ENCODE measurements at places on chromosomes 12 and 14. TPM values are rescaled to one million over a fixed set of nuclear protein-coding genes. Genes with fewer than 3 reads are reported as not detected.
A peak's percentile ranks its signal among the peaks of the same experiment; 100 is the strongest.

- no peak for DNase-seq
Observed at GRCh38 chr14:57254884-57255283, 13.8 kb downstream of the EXOC5 start.

GRCh38 chr14:77897374-77897773, 97.5 kb downstream of the ADCK1 start:
- DNase-seq = no peak

DNA sequence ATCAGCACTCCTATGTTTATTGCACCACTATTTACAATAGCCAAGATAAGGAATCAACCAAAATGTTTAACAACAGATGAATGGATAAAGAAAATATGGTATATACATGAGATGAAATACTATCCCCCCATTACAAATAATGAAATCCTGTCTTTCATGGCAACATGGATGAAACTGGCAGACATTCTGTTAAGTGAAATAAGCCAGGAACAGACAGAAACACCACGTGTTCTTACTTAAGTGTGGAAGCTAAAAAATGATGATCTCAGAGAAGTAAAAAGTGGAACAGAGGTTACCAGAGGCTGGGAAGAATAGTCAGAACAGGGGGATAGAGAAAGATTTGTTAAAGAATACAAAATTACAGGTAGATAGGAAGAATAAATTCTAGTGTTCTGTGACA, 113.7 kb upstream of the MDM1 start:
- DNase-seq = no peak

GRCh38 chr12:6452944-6453630, 1.2 kb downstream of the TAPBPL start:
- DNase-seq = no peak

DNA sequence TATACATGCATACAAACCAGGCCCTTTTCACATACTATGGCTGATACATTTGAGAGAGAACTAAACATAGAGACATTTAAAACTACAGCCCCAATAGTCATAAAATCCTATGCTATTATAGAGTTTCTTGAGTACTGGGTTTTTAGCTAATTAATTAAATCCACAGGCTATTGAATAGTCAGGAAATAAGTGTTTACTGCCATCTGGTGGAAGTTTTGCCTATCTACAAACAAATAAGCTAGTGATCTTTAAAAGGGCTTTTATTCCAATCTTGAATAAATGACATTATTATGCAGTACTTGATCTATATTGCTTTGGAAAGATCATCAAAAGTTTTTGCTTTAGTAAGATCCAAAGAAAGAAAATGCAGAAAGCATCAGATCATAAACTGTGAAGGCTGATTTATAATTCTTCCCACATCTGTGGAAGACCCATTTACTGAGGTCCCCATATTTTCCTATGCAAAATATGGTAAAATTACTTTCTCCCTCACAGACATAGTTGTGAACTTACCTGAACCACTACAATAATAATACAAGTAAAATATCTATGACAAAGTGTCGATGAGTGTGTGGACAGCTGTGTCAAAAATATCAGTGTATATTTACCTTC, 131.3 kb downstream of the ITPR2 start:
- DNase-seq = peak; percentile 24

FAM186B gene
- not detected for polyA plus RNA-seq

CAPZA3 gene
- not detected for polyA plus RNA-seq

YLPM1 gene
- polyA plus RNA-seq = 6.2 TPM

RNF212B gene
- polyA plus RNA-seq = not detected

ACSS3 gene
- polyA plus RNA-seq = 0.09 TPM

GPR135 gene
- not detected for polyA plus RNA-seq

TAS2R50 gene
- 0.27 TPM for polyA plus RNA-seq

- DNase-seq = no peak
Observed at GRCh38 chr12:49032679-49033447, 14.3 kb upstream of the PRKAG1 start.

- DNase-seq = no peak
Observed at GRCh38 chr14:77175843-77176242, 5.8 kb upstream of the TMEM63C start.

- DNase-seq = no peak
Observed at GRCh38 chr12:19243551-19243950, 114.0 kb downstream of the PLEKHA5 start.

EML5 gene
- not detected for polyA plus RNA-seq

DNA sequence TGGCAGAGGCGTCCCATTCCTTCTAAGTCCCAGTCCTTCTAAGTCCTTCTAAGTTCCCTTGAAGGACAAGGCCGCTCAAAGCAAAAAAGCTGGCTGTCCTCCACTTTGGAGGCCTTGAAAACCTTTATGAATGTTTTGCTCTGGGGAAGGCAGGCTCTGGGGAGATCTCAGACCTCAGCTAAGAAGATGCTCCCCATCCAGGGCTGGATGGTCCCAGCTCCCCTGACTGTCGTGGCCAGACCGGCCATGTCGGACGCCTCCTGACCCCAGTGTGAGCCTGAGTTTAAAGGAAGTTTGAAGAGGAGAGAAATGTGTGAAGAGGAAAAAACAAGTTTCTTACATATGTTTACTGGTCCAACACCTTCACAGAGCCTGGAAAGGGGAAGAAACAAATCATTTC, 5.9 kb downstream of the KRT84 start:
- DNase-seq = no peak

DNA sequence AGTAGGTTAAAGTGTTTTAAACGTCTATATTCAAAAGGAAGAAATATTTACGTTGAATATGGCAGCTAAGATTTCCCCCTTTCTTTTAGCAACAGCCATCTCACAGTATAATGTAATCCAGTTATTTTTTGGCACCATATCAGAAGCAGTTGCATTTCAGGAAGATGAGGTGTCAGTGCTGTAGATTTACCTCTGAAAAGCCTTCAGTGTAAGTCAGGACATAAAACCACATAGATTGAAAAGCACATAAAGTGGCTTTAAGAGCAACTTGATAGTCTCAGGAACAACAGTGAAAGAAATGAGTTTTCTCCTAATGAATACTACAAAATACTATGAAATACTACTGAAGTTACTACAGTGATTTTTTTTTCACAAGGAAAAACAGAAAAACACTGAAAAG, 6.9 kb downstream of the MLH3 start:
- no peak for DNase-seq

GRCh38 chr12:2294651-2295475, 242.1 kb downstream of the CACNA1C start:
- peak; percentile 99 for DNase-seq

GPR162 gene
- 78.1 TPM for polyA plus RNA-seq

DNA sequence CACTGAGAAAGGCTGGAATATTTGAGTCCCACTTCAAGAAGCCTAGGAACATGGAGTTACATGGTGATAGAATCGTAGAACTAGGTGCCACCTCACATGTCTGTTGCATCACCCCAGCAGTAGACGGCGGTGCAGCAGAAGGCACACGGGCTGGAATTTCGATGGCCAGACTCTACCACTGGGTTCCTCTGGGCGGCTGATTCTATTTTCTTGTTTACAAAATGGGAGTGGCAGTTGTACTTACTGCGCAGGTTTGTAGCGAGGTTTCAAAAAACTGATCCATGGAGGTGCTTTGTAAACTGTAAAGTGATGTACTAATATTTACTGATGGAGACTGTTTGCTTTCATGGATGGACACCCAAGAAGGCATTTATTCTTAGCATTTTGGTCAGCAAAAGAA, 45.7 kb downstream of the WDR20 start:
- DNase-seq = no peak

GRCh38 chr12:31444736-31445135, 118.8 kb upstream of the SINHCAF start:
- DNase-seq = no peak

TAS2R42 gene
- polyA plus RNA-seq = not detected

- no peak for DNase-seq
Observed at GRCh38 chr12:69685810-69686209, 13.3 kb downstream of the BEST3 start.

DNA sequence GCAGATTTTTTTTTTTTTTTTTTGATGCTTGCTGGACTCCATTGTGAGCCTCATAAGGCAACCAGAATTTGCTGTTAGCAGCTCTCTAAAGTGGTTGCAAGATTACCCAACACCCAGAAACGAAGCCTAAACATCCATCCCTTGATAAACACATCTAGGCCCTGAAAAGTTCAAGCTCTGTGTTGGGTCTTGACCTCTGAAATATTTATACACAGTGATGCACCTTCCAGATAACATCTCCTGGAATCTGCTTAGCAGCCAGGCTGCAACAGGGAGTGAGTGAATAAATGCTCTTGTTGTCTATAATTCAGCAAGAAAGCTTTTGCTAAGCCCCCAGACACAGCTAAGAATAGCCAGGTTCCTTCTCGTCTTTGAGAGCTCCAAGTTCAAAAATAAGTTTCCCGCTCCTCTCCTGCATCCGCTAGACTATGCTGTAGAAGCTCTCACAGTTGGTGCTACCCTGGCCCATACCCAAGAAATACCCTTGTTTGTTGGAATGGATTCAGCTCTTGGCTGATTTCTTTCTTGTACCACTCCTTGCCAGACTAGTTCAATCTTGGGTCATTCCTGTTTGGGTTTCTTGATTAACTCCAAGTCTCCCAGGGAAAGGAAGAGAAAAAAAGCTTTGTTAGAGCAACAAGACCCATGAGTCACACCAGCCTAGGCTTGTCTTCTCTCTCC, 610.6 kb upstream of the TBX3 start:
- DNase-seq = no peak

GRCh38 chr14:101828046-101828445, 66.5 kb downstream of the PPP2R5C start:
- no peak for DNase-seq
